Uterus (tissue), 4 donors: ENCODE measurements at places on chromosomes 3 and 15. TPM values are rescaled to one million over a fixed set of nuclear protein-coding genes. Genes with fewer than 3 reads are reported as not detected.
A peak's percentile ranks its signal among the peaks of the same experiment; 100 is the strongest.

The FAM81A gene
- not detected for total RNA-seq

The MME gene
- total RNA-seq, result 96.1 TPM

The LMAN1L gene
- not detected for total RNA-seq

The AGBL1 gene
- not detected for total RNA-seq

The MRAS gene
- 83.0 TPM for total RNA-seq

The CRYGS gene
- total RNA-seq, result 0.77 TPM

The TGM4 gene
- total RNA-seq, result not detected

The ACTRT3 gene
- 0.58 TPM for total RNA-seq

The MUC20 gene
- total RNA-seq, result 1.5 TPM

The MAP3K13 gene
- total RNA-seq, result 47.8 TPM

The MCF2L2 gene
- total RNA-seq, result 4.1 TPM

The LDHAL6B gene
- total RNA-seq, result not detected

The GOLGA6L7 gene
- not detected for total RNA-seq

The RBSN gene
- 35.0 TPM for total RNA-seq

The RIOX2 gene
- 17.2 TPM for total RNA-seq

GRCh38 chr3:71881041-71881440 lies 96.1 kb upstream of the PROK2 start:
- no peak for DNase-seq

DNA sequence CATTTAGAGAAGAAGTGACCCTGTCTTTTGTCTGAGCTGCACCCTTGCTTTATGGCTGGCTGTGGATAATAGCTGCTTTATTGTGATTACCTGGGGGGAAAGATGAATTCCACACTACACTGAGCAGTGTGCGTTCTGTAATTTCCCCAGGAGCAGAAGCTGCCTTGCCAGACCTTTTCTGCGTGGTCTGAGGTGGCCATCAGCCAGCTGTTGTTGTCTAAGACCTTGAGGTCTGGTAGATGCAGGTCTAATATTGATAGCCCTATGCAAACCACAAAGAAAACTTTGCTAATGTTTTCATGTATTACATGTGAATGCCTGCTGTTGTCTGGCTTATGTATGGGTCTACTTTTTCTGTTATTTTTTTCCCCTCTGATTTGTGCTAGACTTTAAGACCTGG lies 144.6 kb downstream of the THSD4 start:
- DNase-seq, result no peak

GRCh38 chr3:65112751-65113300 lies 425.0 kb upstream of the ADAMTS9 start:
- no peak for DNase-seq

DNA sequence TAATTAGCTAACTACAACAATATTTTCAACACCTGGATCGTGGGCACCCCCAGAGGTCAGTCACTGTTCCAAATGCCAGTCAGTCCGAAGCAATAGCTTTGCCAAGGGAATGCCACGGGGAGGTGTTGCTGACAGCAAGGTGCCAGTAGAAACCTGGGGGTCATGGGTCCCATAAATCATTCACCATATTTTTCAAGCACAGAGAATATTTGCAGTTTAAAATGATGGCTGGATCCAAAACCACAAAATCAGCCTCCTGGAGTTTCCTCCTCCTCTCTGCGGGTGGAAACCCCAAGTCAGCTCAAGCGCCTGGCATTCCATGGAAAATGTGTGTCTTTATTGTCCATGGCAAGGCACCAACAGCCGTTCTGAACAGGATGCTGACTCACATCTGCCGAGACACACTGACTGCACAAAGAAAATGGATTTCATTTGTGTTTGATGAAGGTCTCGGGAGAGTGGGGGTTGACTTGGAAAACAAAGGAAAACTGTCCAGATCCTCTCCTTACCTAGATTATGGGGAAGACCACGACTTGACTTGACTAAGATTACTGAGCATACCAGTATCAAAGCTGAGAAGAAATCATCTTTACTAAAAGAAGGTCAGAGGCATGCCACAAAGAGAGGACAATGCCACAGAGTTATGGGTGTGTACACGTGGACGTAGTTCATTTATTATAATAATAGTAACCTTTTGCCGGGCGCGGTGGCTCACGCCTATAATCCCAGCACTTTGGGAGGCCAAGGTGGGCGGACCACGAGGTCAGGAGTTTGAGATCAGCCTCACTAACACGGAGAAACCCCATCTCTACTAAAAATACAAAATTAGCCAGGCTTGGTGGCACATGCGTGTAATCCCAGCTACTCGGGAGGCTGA lies 26.4 kb downstream of the ANXA2 start:
- DNase-seq, result peak; percentile 89

GRCh38 chr15:42891569-42891968 lies 29.0 kb downstream of the TTBK2 start:
- DNase-seq, result no peak

- peak; percentile 52 for DNase-seq
These were observed 417 bp downstream of the HACD2 start for GRCh38 chr3:123584284-123584987.

GRCh38 chr15:47407692-47408091 lies 309.6 kb upstream of the SEMA6D start:
- no peak for DNase-seq

- DNase-seq, result no peak
These were observed 20.7 kb downstream of the HGD start for GRCh38 chr3:120661106-120661905.

GRCh38 chr3:16423298-16423697 lies 90.2 kb downstream of the RFTN1 start:
- DNase-seq, result no peak

DNA sequence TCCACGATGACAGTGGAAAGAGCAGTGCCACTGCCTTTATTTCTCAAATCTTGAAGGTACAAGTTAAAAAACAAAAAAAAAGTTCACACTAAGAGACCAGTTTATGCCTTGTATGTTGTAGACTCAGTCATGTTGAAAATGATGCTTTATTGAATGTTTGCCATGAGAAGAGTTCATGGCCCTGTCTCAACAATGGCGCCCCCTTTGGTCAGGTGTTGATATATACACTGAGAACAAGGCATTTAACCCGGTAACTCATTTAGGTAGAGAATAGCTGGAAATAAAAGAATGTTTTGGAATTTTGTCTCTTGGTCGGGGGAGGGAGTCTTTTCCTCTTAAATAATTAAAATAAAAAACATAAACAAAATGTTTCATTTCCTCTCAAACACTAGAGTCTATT lies 145.6 kb upstream of the SLC2A2 start:
- DNase-seq, result no peak

DNA sequence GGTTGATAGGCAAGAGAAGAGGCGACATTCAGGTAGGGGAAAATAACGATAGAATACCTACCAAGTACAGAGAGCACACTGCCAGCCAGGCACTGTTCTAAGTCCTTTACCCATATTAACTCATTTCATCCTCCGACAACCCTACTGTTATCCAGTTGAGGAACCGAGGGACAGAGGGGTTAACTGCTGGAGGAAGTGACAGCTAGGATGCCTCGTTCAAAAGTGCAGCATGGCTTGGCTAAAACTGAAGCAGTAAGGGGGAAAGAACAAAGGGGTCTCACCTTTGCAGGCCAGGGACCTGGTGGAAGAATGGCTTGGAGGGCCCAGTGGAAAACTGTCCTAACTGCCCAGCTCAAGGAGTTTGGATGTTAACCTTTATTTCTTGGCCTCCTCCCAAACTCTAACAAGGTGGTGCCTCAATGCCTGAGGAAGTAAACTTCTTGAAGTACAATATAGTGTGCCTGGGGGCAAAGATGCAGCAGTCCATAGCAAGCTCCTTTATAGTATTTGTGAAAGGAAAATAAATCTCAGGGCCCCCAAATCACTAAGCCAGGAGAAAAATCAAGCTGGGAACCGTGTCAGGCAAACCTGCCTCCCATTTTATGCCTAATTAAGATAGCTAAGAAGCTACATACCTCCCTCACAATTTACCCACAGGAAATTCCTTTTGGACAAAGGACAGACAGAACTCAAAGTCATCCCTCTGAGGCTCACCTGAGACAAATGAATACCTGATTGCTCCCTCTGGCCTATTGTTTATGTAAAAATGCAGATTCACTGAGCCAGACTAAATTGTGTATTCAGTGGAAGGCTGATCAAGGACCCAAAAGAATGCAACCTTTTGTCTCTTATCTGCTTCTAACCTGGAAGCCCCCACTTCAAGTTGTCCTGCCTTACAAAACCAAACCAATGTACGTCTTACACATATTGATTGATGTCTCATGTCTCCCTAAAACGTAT lies 1.6 kb upstream of the ITGB5 start:
- DNase-seq, result no peak

GRCh38 chr15:68739390-68740080 lies 81.2 kb downstream of the ANP32A start:
- DNase-seq, result no peak

GRCh38 chr3:51830836-51831385 lies 30.5 kb upstream of the IQCF2 start:
- no peak for DNase-seq

DNA sequence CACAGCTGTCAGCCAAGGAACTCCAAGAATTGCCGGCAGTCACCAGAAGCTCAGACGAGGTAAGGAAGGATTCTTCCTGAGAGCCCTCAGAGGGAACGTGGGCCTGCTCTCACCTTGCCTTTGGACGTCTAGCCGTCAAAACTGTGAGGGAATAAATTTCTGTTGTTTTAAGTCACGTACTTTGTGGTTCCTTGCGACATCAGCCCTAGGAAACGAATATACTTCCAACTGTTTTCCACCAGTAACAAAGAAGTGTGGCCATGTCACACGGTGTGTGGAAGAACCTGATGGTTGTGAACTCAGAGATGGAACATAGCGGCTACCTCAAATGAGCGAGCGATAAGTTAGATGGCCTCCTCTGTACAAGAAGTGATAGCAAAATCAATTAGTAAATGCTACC lies 41.0 kb upstream of the B3GNT5 start:
- no peak for DNase-seq

GRCh38 chr3:63597019-63597418 lies 55.5 kb upstream of the SNTN start:
- DNase-seq, result no peak

- DNase-seq, result no peak
These were observed 167.6 kb downstream of the TLE3 start for GRCh38 chr15:69929905-69930630.

DNA sequence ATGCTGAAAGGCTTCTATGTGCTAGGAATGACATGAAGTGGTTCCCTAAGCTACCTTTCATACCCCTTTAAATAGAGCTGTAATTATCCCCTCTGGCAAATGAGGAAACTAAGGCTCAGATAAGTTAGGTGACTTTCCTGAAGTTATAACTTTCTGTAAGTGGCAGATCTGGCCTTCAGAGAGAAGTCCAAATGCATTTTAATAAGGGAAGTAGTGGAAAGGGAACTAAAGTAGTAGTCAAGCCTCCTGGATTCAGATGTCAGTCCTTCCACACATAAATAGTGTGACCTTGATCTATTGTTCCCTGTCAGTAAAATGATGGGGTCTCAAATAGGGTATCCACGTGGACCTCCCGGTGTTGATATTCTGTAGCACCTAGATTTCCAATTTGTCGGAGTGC lies 277.7 kb downstream of the EDEM1 start:
- no peak for DNase-seq

DNA sequence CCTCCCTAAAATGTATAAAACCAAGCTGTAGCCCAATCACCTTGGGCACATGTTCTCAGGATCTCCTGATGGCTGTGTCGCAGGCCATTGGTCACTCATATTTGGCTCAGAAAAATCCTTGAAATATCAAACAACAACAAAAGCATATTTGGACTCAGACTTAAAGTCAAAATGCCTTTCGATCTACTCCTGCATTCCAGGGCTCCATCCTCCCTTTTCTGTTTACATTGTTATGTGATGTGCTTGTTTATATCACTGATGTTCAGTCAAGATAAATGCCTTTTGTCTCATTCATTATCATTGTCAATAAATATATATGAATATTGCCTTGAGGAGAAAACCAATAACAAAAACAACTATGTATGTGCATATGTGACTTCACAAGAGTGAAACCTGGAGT lies 31.7 kb downstream of the HGD start:
- DNase-seq, result no peak

DNA sequence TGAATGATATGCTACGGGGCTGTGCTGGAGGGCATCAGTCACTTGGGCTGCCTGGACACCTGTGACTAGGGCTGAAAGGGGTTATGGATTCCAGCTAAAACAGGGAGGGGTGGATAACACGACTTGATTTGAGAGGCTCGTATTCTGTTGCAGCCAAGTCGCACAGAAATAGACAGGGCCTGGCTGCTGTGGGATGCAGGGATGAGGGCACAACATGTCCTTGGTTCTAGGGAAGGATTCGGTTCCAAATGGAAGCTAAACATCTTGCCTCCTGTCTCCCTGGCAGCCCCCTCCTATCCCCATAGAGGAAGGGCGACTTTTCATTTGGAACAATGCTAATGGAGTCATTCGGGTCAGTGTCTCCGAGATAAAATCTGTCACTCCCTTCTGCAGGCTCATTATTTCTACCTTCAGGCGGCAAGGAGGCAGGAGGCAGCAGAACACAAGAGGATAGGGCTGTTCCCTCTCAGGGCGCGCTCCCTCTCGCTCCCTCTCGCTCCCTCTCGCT lies 433.8 kb upstream of the RBMS3 start:
- DNase-seq, result no peak

DNA sequence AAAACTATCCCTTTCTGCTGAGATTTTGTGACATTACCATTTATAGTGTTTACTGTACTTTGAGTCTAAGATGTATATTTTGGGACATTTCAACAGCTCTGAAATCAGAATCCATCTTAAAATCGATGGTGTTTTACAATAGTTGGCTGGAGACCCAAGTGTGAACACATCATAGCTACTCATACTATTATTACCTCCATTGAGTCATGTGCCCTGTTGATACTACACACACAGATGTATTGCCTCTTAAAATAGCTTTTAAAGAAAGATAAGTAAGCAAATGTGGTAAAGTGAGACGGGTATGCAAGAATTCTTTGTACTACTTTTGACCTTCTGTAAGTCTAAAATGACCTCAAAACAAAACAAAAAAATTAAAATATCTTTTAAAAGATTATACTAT lies 6.7 kb downstream of the LMOD3 start:
- no peak for DNase-seq

DNA sequence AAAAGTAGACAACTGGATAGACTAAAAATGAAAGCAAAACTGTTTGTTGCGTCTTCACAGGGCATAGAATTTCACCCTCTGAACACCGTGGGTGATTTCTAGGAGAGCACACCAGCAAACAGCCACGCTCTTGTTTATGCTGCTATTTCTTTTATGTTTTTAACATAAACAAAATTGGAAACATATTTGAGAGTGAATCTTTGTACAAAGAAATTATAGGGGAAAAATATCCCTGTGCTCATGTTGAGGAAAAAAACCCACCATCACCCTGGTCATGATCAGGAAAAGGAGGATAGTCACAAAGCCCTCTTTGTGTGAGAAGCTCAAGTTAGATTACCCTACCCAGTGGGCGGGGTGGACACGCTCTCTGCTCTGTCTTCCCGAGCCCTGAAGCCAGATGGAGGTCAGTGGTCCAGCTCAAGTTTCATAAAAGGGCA lies 313.3 kb downstream of the SATB1 start:
- no peak for DNase-seq

DNA sequence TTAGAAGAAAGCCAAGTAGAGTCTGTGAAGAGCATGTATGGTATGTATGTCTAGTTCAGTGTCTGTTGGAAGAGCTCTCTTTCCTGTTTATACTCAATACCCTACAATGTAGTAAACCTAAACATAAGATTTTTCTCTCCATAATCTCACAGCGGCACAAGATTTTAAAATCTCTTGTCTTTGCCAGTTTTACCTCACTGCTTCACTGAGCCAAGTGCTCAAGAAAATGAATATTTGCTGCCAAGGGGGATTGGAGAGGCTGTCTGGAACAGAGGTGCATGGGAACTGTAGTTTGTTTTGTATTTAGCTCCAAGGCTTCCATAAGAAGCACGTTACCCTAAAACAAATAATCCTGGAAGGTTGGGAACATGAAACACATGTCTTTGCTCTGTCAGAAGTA lies 49.5 kb upstream of the FHIT start:
- DNase-seq, result no peak
